ENCODE measurements at places on chromosomes 3 and 15.

GRCh38 chr15:85879334-85880163 lies 84.8 kb upstream of the KLHL25 start:
- no peak for DNase-seq

DNA sequence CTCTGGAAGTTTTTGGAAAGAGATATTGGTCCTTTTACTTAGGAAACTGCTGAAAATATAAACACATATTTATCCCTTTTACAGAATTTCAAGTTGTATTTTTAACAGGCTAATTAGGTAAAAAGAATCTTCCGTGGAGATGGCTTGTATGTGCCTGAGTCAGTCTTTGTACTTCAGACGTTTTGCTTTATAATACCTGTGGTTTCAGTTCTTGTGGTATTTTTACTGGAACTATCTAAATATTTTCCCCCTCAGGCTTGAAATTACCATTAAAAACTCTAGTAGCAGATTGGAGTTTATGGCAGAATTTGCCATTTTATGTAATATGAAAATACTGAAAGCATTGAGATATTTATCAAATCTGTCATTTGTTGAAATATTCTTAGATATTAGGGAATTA lies 151.6 kb upstream of the CGNL1 start:
- DNase-seq: no peak

GRCh38 chr15:31457631-31458526 lies 131.2 kb downstream of the KLF13 start:
- no peak for DNase-seq

DNA sequence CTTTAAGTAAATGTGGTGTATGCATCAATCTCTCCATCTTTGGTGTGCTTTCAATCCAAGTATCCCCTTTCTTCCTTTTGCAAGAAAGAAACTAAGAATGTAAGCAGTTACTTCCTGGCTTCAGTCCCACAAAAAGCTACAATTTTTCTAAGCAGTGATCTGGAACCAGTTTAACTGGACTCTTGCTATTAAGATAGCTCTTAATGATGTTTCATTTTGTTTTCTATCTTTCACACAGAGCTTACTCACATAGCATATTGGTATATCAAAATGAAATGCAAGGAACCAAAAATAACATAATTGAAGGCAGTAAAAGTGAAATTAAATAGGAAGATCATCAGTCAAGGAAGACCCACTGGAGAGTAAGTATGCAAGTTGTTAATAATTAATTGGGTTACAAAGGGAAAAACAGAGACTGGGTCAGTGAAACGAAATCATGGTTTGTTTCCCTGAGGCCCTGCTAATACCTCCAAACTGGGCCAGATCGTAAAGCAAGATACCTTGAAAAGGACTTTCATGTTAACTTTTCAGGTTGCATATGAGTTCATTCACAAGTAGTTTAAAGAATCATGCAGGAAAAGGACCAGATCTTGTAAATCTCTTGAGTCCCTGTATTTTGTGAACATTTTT lies 41.9 kb downstream of the GPR160 start:
- no peak for DNase-seq

- DNase-seq: no peak
These were observed 387.0 kb upstream of the CBLB start for GRCh38 chr3:106255870-106256248.
